ENCODE measurements at places on chromosomes 12 and 14.

DNA sequence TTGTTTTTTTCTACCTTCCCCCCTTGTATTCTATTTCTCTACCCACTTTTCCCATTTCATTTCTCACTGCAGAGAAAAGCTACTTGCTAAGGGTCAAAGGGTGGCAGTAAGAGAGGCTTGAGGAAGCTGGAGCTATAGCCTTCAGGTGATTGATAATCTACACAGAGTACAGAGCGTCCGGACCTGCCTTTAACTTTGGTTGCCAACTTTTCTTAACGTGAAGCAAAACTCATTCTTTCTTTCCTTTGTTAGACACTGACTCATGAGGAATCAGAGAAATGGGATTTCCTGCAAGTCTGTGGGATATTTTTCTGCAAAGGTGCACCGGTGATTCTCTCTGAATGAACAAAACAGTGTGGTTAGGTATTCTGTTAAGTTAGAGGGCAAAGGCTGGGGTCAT, 133.3 kb downstream of the RMST start:
- no peak for DNase-seq

- no peak for DNase-seq
These were observed 114.5 kb downstream of the ADGRD1 start for GRCh38 chr12:131067981-131068851.

GRCh38 chr12:67698672-67699581, 50.4 kb downstream of the DYRK2 start:
- peak; percentile 10 for DNase-seq

DNA sequence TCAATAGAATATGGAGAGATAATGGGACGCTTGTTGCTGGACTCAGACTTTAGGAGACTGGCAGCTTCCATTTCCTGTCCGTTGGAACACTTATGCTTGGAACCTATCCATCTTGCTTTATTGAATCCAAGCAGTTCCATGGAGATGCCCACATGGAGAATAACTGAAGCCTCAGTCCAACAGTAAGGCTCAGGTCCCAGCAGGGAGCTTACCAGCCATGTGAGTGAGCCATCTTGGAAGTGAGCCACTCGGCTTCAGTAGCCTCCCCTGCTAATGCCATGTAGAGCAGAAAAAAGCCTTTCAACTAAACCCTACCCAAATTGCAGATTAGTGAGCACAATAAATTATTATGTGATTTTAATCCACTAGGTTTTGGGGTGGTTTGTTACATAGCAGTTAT, 538.8 kb upstream of the STXBP6 start:
- no peak for DNase-seq

- no peak for DNase-seq
These were observed 73.5 kb upstream of the VASH1 start for GRCh38 chr14:76687611-76688382.

GRCh38 chr14:56895154-56895553, 84.9 kb upstream of the OTX2 start:
- no peak for DNase-seq

DNA sequence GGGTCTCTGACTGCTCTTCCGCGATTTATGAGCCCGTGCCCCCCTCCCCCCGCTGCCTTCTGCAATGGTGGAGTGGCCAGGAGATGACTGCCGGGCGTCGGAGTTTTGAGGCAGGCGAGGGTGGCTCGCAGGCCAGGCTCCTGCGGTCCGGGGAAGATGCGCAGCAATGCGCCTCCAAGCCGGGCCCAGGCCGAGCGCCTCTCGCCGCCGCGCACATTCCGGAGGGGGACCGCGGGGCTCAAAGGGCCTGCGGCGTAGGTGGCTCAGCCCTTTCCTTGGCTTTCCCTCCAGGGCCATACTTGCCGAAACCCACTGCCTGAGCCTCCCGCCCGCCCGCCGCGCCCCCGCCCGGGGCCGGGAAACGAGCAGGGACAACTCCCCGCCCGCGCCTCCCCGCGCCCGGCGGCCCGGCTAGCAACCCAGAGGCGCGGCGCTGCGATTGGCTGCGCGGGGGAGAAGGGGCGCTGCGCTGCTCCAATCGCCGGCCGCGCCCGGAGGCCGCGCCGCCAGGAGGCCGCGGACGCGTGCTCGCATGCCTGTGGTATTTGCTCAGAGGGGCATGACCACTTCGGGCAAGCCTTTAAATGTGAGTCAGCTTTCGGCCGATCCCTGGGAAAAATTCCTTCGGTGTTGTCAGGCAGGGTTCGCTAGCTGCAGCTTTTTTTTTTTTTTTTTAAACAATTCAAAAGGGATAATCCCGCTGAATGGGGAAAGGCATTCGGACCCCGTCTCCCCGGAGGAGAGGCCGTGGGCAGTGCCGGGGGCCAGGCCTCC, 157.9 kb upstream of the PARP11 start:
- peak; percentile 47 for DNase-seq

- no peak for DNase-seq
These were observed 210.4 kb downstream of the ITPR2 start for GRCh38 chr12:26622601-26623000.

DNA sequence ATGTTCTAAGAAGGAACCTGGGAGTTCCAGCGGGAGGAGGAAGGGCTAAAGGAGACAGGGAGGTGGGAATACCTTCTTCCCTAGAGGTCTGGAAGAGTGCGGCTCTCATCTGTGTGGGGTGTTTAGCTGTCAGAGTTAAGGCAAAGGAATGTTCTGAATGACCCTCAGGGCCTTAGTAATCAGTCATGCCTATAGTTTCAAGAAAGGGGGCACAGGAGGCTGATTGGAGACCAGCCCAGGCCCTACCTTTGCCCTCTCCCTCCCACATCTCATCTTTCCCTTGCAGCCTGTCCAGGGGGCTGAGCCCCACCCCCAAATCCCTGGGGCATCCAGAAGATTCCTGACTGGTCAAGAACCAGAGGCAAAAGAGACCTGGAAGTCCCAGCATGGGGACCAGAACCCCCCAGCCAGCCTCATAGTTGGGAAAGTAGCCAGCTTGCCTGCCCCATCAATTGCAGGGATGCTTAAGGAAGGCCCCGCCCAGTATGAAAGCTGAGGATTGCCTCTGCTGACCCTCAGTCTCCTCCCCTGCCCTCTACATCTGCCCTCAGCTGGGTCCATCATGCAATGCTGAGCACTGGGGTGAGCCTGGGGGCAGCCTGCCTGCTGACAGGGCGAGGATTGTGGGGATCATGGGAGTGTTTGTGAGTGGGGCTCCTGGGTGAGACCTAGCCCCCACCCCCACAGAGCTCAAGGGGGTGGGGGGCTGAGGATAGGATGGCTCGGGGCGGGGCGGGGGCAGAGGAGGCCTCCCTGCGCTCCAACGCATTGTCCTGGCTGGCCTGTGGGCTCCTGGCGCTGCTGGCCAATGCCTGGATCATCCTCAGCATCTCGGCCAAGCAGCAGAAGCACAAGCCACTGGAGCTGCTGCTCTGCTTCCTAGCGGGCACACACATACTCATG, 1.8 kb downstream of the GPR162 start:
- DNase-seq, result no peak

DNA sequence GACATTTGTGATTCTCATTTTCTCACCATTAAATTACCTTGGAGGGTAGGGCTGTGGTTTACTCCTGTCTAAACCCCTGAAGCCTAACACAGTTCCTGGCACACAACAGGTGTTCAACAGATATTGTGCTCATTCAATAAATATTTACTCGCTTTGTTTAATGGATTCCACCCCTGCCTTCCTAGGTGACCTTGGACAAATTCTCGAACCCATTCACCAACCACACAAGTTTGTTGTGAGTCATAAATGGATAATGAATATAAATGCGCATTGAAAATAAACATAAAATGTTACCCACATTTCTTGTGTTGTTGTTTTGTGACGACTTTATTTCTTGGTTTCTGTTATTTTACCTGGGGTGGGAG, 362 bp upstream of the TSFM start:
- DNase-seq, result no peak

DNA sequence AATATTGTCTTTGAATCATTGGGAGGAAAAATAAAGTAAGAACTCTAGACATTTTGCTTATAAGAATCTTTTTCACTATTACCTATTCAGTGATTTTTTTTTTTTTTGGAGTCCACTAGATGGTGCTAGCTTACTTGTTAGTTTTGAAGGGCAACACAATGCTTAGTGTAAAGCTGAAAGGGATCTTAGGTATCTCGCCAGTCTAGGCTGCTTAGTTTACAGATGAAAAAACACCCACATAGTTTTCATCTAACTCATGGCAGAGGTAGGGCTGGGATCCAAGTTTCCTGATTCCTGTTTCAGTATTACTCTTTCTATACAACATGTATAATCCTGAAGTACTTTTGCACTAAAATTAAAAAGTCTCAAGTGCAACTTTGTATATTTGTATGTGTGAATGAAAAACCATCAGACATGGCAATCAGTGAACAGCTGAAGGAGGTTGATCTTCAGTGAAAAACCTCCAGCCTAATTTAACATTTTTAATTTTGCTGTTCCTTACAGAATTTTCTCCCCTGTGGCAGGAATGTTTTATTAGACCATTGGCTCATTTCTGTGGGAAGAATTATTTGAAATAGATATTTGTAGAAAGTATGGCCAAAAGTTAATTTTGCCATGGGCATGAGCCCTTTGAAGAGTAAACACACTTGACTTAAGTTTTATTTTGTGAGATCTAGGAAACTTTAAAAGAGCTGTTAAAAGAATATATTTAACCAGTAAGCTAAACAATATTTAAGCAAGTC, 40.7 kb downstream of the LRRIQ1 start:
- DNase-seq, result no peak

DNA sequence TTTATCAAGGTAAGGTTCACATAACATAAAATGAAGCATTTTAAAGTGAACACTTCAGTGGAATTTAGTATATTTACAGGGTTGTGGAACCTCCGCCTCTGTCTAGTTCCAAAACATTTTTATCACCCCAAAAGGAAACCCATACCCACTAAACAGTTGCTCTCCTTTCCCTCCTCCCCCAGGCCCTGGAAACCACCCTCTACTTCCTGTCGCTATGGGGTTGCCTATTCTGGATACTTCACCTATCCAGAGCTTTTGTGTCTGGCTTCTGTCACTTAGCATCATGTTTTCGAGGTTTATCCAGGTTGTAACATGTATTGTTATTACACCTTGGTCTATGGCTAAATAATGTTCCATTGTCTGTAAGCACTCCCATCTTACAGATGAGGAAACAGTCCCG, 27.7 kb upstream of the ZFP36L1 start:
- no peak for DNase-seq

DNA sequence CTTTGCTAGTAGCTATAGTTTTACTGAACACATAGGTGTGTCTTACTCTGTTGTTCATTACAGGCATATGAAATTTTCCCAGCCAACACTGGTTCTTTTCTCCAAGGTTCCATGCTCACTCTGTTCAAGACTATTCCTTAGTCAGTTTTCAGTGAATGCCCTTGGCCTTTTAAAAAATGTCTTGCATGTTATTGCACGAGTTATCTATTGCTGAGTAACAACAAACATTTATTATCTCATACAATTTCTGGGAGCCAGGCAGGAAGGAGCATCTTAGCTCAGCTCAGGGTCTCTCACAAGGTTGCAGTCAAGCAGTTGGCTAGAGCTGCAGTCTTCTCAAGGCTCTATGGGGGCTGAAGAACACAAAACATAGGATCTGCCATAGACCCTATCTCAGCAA, 223.5 kb downstream of the BTG1 start:
- DNase-seq, result no peak

DNA sequence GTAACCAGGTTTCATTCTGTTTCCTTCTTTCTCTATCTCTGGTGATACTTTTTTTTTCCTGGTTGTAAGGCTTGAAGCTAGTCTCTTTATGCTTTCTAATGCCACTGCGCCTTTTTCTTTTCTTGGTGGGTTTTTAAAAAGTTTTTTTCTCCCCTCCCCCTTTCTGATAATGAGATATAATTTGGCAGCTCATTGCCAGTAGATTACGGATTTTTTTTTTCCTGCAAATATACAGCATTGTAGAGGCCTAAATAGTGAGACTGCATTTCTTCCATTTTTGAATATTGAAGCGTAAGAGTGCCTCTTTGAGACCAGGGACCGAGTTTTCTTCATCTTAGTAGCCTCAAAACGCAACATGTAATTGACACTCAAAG, 1.1 kb downstream of the PAPOLA start:
- DNase-seq, result no peak

DNA sequence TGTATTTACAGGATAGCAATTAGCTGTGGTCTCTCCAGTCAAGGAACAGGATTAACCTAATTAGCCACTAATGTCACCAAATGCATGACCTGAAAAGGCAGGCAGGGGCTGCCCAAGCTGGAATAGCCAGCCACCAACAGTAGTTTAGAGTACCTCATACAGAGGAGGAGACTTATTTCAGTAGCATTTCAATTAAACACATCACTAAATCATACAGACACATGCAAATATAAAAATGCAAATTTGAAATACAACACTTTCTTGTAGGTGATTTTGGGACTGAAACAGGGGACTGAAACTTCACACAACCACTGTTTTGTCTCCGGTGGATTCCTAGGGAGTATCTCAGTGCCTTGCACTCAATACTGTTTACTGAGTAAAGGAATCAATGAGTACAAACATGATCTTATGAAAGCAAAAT, 636 bp upstream of the IFNG-AS1 start:
- no peak for DNase-seq

- DNase-seq, result no peak
These were observed 135.6 kb downstream of the BCL11B start for GRCh38 chr14:99136401-99136800.

DNA sequence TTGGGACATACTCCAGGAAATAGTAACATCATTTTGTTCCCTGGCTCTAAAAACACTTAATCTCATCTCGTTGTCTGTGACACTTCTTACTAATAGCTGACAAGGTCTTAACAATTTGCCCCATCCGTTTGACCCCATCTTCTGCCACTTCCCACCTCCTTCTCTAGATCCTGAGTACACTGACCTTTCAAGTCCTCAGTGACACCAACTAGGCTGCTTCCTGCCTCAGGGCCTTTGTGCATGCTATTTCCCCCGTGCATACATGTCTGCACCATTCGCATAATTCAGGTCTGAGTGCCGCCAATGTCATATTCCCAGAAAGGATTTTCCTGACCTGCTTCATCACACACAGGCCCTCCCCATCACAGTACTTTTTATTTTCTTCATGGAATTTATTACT, 70.6 kb upstream of the CCND2 start:
- no peak for DNase-seq

DNA sequence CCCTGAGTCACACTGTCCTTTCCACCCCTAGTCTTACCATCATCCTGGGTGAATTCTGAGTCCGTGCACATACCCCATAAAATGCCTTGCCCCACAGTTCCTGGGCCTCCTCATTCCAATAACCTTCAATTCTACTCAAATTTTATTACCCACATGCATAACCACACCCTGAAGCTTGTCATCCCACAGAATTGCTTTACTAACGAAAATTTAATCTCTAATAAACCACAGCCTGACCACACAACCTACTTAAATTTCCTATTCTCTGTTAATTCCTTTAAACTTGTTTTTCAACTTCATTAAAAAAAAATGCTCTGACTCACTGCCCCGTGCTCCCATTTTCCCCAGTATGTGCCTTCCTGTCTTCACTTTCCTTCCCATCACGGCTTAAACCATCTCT, 205.9 kb downstream of the PHLDA1 start:
- DNase-seq, result no peak

GRCh38 chr12:107761502-107761904, 566 bp upstream of the PRDM4 start:
- no peak for DNase-seq

DNA sequence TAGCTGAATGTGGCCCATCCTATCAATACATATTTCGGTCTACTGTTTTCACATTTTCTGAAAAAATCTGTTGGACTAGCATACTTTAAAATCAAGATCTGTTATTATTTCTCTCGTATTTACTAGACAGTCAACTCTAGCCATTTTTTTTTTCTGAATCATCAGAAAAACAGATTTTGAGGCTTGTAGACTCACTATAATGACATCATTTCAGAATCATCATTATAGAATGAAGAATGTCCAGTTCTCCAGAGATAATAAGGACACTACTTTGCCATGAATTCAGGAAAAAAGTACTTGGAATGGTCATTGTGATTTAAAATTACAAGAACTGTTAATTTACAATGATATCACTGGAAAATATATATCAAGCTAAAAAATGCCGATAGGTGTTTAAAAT, 589.8 kb downstream of the KCNH5 start:
- DNase-seq, result no peak
